Right hindlimb (tissue), 1 donor: ENCODE measurements at places on chromosomes 3 and 15.

DNA sequence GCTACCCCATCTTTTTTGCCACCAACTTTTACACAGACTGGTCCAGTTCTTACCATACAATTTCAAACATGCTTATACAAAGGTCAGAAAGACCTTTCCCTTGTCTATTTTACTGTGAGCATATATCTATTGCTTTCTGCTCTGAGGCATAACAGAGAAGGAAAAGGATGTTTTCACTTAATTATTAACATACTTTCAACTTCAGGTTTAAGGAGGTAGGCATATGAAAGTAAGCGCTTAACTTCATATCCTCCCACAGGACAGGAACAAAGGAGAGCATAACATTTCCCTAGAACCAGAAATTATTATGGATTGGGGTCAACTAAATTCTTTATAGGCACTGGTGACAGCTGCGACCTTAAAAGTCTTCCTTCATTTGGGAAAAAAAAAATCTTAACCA, 1.1 kb downstream of the MYEF2 start:
- no peak for DNase-seq

GRCh38 chr3:178439504-178439903, 96.7 kb upstream of the KCNMB2 start:
- no peak for DNase-seq

DNA sequence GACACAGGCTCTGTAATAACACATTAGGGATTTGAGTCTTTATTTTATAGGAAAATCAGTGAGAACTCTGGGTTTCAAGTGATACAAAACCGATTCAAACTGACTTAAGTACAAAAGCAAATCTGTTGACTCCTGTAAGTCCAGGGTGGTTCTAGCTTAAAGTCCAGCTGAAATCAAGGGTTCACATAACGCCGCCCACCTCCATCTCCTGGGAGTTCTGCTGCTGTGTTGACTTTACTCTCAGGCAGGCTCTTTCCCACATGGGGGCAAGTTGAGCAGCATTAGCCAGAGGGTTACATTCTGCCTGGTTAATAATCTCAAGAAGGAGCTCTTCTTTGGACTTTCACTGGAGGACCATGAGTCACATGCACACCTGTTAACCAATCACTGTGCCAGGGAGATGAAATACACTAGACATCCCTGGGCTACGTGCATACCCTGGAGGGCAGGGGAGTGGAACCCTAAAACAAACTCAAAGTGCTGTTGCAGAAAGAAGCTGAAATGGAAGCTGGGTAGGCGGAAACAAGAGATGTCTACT, 9.7 kb upstream of the RNF7 start:
- DNase-seq: no peak

DNA sequence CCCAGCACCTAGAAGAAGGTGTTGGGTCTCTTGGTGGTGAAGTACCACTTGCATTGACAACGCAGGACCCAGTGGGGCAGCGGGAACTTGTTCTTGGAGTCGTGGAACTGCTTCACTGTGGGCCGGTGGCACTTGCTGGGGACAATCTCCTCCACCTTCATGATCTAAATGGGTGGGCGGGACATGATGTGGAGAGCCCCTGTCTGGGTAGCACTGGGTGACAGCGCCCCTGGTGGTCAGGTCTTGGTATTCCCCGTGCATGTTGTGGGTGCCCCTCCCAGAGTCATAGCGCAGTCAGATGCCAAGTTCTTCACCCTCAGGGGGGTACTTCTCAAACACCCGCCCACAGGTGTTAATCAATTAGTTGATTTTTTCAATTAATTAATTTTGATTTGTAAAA, 60.2 kb downstream of the AGBL1 start:
- DNase-seq: no peak

GRCh38 chr3:69368129-69368741, 17.7 kb downstream of the FRMD4B start:
- no peak for DNase-seq

DNA sequence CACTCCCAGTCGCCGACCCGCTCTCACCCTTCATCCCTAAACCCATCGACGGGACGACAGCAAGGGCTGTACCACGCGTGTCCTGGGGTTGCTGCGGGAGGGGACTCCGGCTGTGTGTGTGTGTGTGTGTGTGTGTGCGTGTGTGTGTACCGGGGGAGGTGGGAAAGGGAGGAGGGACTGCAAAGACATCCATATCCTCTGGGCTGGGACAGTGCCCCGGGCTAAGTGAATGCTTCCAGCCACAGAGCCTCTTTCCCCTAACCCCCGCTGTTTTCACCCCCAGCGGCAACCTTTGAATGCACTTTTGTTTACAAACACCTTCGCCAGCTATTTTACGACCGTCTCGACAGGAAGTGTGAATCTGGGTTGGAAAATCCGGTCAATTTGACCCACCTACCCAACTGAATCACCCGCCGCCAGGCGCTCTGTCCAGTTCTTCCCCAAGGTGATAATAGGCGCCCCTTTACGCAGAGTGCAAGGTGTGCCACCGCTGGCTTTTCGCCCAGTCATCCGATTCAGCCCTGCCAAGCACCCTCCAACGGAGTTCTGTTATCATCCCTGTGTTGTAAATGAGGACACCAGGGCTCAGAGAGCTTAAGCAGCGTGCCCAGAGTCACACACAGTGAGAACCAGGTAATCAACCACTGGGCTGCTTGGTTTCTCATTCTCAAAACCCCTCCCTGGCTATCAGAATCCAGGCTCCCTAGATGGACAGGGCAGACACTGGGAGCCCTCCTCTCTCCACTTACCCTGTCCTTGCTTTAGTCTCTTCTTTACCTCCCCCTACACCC, 739 bp upstream of the AMOTL2 start:
- DNase-seq: no peak

DNA sequence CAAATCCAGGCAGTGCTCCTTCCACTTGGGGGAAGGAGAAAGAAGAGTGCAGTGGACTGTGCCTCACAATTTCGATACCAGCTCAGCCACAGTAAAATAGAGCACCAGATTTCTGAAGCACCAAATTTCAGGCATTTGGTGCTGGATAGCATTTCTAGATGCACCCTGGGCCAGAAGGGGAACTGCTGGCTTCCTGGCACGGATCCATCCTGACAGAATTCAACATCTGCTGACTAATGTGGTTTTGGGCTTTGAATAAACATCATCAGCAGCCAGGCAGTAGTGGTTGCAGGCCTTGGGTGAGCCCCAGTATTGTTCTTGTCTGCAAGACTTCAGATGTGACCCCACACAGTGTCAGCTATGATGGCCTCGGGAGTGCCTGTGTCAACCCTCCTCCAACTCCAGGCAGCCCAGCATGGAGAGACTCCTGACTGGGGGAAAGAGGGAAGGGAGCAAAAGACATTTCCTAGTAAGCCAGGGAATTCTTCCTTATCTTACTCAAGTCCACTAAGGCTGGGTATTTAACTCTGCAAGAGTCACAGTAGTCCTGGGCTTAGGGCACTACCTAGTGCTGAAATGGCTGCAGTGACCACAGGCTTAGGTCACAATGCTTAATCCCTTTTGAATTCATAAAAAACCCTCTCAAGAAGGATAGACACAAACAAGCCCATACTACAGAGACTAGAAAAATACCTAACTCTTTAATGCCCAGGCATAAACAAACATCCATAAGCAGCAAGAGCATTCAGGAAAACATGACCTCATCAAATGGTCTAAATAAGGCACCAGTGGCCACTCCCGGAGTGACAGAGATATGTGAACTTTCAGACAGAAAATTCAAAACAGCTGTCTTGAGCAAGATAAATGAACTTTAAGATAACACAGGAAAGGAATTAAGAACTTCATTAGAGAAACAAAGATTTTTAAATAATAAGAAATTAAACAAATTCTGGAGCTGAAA, 74.7 kb downstream of the SPATA16 start:
- DNase-seq: peak; percentile 44

- DNase-seq: no peak
These were observed 15.8 kb downstream of the C3orf85 start for GRCh38 chr3:109152320-109152719.

GRCh38 chr3:17091910-17092582, 207.3 kb downstream of the PLCL2 start:
- no peak for DNase-seq

DNA sequence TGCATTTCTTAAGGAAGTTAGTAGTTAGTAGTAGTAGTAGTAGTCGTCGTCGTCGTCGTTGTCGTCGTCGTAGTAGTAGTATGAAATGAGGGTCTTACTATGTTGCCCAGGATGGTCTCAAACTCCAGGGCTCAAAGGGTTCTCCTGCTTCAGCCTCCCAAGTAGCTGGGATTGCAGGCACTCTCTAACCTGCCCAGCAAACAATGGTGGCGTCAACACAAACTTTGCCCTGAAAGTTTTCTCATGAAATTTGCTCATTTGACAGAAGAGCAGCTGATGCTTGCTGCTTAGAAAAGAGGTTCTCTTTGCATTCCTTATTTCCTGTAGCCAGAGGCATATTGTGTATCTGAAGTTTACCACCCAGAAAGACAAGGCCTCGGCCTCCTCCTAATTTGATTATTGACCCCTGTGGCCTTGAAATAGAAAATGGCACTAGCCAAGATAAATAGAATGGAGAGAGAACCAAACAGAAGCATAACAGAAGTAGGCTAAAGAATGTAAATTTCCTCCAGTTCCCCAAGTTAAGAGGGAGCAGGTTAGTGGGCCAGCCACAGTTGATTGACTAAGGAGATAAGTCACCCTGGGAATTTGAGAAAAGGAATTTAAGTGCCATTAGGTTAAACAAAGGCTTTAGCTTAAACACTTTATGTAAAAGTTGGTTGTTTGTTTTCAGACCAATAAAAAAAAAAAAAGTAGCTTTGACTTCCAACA, 166.2 kb upstream of the ROBO2 start:
- DNase-seq: no peak

DNA sequence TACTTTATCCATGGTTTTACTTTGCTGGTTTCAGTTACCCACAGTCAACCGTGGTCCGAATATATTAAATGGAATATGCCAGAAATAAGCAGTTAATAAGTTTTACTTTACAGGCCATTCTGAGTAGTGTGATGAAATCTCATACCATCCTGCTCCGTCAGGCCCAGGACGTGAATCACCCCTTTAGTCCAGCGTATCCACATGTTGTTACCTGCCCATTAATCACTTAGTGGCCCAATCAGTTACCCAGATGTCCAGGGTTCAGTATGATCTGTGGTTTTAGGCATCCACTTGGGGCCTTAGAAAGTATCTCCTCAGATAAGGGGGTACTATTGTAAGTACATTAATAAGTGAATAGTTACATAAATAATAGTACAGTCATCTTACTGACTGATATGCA, 88.0 kb downstream of the TTBK2 start:
- DNase-seq: no peak

- DNase-seq: no peak
These were observed 102.0 kb downstream of the GTPBP8 start for GRCh38 chr3:113092746-113093145.

DNA sequence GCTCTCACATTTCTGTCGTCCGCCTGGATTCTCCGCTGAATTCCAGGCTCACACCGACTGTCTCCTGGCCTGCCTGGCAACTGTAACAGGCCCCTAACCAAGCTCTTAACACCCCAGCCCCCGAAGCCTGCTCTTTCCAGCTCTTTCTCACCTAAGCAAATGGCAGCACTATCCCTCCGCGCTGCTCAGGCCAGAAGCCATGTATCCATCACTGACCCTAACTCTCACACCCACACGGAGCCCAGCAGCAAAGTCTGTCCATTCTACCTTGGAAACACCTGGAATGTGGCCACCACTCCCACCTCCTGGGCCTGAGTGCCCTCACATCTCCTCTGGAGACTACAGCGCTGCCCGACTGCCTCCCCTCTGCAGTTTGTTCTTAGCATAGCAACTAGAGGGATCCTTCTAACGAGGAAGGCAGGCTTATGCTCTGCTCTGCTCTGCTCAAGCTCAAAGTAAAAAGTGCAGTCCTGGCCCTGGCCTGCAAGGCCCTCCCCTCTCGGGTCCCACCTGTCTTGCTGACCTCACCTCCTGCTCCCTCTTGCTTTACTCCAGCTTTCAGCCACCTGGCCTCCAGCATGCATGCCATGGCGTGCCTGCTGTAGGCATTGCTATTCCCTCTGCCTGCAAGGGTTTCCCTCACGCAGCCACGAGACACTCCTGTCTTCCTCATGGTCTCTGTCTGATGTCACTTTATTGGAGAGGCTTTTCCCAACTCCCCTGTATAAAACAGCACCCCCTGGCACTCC, 27.2 kb downstream of the FEM1B start:
- peak; percentile 17 for DNase-seq

GRCh38 chr15:89143503-89144162, 55.4 kb downstream of the ABHD2 start:
- peak; percentile 39 for DNase-seq

DNA sequence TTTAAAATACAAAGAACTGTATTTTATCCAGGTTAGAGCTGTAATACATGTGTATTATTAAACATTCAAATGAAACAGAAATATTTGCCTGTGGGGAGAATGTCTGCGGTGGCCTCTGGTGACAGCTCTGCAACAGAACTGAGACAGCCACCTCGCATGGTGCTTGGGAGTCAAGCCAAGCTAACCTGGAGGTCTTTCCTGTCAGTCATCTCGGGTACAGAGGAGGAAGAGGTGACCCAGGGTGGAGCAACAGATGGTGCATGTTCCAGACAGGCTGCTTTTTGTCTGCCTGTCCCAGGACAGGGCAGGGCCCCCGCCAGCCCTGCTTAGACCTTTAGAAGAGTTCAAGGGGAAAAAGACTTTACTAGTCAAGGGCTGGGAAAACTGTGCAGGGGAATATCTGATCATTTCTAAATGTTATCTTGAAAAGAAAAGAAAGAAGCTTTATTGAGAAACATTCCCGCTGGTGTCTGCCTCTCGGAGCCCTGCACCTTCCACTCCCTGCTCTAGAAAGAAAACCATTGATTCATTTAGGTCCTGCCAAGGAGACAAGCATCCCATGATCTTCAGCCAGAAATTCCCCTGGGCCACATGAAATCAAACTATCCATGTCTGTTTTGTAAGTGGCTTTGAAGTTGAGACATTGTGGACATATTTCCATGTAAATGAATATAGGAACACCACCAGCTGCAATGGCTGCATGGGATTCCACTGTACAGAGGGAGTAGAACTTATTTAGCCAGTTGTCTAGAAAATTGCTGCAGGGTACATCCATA, 5.5 kb upstream of the NR2E3 start:
- DNase-seq: peak; percentile 50

DNA sequence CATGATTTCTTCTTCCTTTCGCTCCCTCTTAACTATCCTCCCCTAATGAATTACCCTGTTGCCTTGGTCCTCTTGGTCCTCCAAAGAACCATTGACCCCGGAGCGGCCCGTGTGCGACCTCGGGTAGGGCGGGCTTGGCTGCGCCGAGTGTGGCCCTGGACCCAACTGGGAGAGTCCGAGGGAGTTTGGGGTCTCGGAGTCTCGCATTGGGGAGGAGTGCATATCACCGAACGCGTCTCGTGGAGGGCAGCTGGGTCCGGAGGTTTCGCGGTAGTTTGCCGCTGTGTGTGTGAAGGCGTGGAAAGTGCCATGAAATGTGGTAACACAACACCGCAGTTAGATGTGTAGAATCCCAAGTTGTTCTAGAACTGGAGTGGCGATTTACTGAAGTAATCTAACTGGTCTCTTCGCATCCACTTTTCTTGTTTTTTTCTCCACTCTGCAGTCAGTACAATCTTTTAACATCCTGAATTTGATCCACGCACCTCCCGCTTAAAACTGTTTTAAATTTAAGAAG, 363 bp downstream of the GTF2E1 start:
- no peak for DNase-seq
